ENCODE measurements at places on chromosomes 12 and 14. TPM values are rescaled to one million over a fixed set of nuclear protein-coding genes. Genes with fewer than 3 reads are reported as not detected.

DNA sequence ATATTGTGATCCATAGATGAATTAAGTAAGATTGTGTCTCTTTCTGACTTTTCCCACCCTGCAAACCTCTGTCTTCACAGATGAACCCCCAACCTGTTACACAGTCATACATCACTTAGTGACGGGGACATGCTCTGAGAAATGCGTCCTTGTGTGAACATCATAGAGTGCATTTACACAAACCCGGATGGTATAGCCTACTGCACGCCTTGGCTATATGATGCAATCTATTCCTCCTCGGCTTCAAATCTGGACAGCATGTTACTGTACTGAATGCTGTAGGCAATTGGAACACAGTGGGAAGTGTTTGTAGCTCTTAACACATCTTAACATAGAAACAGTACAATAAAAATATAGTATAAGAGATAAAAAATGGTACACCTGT lies 7.4 kb upstream of the TESPA1 start:
- H3K27me3 ChIP-seq = peaks cover 13% of the 10 kb centered on the region
- no peak overlapping the region for H3K27ac ChIP-seq
- no peak for DNase-seq
- no peaks in the 10 kb centered on the region for H3K36me3 ChIP-seq
- no peak overlapping the region for H3K4me3 ChIP-seq

GRCh38 chr12:122793685-122794106 lies 19.3 kb downstream of the CCDC62 start:
- no peak overlapping the region for H3K4me3 ChIP-seq
- no peak for DNase-seq
- H3K36me3 ChIP-seq = no peaks in the 10 kb centered on the region

TSHR gene
- not detected for total RNA-seq

DNA sequence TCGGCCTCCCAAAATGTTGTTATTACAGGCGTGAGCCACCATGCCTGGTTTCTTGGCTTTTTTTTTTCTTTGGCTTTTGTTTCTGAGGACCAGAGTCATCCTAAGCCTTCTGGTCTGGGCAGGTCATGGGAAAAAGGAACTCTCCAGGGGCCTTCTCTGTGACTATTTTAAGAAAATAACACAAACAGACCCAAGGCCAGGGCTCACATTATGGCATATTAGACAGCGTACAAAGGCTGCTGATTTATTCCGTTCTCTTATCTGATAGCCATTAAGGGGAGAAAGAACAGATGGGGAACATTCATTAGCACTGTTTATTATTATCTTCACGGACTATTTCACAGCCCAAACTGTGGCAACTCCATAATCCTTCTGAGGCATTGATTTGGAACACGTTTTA lies 28.8 kb upstream of the MANSC4 start:
- H3K27me3 ChIP-seq = peaks cover 8% of the 10 kb centered on the region
- DNase-seq = no peak
- no peak overlapping the region for H3K27ac ChIP-seq
- peaks cover 5% of the 10 kb centered on the region for H3K4me1 ChIP-seq

Data from osteocyte (in vitro differentiated cells).